ENCODE measurements at places on chromosomes 5 and 9.

DNA sequence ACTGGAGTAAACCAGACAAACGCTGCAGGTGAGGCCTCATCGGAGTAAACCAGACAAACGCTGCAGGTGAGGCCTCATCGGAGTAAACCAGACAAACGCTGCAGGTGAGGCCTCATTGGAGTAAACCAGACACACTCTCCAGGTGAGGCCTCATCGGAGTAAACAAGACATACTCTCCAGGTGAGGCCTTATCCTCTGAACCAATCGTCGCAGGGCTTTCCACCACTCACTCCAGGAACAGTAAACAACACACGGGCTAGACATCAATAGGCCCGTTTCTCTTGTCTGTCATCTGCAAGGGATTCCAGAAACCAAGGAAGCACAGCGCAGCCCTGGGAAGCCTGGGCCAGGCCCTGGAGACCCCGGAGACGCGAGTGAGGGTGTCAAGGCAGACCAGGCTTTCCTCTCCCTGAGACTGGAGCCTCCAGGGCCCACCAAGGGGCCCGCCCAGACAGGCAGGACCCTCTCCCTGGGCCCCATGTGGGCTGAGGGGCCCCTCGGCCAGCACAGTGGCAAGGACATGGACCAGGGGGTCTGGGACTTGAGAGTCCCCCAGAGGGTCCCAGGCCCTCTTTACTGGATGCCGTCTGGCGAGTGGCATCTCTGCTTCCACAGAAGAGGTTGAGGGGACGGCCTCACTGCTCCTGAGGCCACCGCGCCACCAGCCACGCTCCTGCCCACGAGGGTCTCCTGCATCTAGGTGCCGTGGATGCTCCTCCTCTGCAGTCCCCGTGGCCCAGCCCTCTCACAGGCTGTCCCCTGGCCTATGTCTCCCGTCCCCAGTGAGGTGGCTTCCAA lies 26.4 kb upstream of the NSMF start:
- DNase-seq = no peak

- no peak for DNase-seq
Observed at GRCh38 chr9:138006576-138007233, 129.1 kb downstream of the CACNA1B start.

DNA sequence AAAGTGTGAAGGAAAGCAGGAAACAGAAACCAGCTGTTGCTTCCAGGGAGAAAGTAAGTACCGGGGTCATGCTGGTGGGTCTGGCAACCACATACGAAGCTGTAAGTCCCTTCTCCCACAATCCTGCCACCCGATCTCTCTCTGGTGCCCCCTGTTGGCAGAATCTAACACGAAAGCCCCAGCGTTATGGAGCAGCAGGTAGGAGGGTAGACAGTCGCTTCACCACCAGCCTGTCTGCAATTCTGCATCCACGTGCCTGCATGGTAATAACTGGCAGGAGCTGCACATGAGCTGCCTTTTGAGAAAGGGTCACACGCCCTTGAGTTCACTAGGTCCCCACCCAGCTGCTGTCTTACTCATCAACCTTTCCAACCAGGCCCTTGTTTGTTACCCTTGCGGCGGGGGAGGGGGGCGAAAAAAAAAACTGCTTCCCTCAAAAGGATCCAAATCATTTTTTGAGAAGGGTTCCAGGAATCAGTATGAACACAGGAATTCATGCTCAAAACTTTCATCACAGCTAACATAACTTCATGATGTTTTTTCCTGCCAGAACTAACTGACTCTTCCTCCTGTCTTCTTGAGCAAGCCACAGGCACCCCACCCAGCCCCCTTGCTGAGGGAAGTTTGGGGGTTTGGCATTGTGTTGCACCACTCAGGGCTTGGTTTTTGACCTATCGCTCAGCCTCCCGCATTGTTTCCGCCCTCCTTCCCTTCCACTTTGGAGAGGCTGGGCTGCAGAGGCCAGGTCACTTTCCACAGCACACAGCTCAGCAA lies 19.6 kb upstream of the TMEM252 start:
- no peak for DNase-seq

GRCh38 chr5:351921-352245 lies 30.4 kb downstream of the AHRR start:
- DNase-seq = no peak

DNA sequence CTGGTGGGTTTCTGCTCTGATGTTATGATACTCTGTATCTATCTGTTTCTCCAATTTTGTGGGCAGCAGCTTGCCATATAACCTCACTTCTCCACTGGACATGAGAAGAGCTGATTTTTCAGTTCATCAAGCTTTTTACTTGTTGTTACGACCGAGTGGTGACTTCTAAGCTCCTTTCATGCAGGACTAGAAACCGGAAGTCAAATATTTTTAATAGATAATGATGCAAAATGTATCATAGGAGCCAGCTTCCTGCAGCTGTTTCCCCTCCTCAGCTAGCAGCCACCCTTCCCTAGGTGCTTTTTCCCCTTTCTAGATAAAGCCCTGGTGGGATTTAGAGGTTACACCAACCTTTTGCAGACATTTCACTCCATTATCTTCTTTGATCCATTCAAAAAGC lies 17.0 kb upstream of the ADAM19 start:
- no peak for DNase-seq

DNA sequence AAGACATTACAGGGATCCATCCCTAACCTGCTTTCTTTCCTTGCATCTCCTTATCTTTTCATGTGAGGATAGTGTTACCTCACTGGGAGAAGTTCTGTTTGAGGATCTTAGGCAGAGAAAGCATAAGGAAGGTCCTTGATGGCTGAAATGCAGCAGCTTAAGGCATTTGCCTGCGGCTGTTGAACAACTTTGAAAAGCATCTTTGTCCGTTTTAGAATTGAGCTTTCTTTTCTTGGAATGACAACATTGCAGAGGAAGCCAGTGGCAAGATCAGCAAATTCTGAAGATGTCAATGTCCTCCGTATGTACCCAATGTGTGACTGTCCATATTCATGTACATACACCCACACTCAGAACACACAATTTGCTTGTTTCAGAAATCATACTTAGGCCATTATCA lies 436.2 kb downstream of the GABRG2 start:
- no peak for DNase-seq

DNA sequence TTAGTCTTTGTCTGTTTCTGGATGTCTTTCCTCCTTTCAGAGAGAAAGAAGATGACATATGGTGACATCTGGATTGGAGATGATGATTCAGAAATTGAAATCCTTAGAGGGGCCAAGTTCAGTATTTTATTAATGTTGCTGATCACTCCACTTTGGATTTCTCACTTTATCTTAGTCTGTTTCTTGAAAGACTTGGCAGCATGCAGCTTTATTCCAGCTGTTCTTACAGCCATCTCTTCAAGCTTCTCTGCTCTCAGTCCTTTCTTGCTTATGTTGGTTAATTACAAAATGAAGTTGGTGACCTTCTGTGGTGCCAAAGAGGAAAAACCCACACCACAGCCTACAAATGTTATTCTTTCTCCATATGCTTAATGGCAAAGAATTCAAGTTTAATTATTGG lies 62.1 kb downstream of the SNCAIP start:
- no peak for DNase-seq

DNA sequence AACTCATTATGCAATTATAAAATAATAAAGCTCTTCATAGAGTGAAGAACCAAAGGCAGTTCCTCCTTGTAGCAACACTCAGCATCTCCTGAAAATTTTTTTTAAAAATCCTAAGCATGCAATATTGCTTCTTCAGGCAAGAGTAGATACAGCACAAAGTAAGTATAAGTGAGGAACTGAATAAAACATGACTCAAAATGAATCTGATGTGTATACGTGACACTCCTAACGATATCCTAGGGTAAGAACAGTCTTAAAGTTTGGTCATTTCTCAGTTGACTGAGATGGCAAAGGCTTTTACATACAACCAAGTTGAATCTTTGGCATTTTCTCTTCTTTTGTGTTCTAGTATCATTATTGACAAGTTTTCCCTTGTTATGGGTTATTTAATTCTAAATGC lies 41.1 kb upstream of the AOPEP start:
- DNase-seq = no peak

- no peak for DNase-seq
Observed at GRCh38 chr5:57117596-57117995, 56.3 kb upstream of the GPBP1 start.

DNA sequence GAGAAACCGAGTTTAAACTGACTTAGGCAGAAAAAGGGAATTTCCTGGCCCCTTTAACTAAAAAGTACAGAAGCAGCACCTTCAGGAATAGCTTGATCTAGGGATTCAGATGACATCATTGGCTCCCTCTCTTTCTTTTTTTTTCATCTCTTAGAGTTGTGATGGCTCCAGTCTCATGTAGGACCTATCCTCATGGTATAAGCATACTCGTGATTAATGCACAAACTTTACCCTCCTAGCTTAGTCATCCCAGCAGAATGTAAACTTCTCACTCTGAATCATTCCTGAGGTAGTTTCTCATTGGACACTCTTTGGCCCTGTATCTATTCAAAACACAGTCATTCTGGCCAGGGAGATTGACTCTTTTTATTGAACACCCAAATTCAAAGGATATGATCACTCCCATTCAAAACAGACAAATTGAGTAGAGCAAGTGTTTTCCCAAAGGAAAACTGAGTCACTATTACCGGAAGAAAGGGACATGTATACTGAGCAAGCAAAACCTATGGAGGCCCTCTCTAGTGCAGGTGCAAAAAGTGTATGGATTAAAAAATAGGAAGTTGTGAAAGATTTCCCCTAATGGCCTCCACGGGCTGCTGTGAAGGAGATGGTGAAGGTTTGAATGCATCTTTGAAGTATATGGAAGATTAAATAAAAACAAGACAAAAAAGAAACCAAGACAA lies 27.6 kb upstream of the SMIM23 start:
- no peak for DNase-seq

GRCh38 chr9:90974016-90974415 lies 172.4 kb downstream of the SYK start:
- DNase-seq = no peak

DNA sequence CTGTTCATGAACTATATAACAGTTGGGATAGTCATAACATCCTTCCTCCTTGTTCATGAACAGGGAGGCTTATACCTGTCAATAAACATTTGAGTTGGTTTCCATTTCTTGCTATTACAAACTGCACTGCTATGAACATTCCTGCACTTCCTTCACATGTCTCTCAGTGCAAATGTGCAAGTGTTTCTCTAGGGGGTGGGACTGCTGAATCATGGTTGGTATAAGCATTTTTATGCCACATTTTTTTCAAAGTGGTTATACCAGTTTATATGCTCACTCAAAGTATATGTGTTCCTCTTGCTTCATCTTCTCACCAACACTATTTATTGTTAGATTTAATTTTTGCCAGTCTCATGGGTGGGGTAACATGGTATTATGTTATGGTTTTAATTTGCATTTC lies 25.8 kb upstream of the TPD52L3 start:
- DNase-seq = no peak

GRCh38 chr5:10567781-10568321 lies 4.0 kb downstream of the ANKRD33B start:
- no peak for DNase-seq

DNA sequence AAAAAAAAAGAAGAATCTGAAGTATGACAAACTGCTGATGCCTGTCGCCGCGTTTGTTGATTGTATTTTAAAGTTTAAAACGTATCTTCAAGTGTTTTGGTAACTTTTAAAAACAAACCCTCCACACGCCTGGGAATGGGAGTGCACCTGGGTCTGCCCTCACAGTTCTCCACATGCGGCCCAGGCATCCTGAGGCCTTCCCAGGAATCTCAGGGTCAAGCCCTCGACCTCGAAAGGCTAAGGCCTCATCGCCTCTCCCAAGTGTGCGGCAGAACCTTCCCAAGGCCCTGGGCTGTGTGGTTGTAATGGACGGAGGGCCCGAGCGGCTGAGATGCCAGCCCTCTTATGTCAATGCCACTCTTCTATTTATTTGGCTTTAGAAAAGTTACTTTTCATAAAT lies 94.4 kb downstream of the CAMSAP1 start:
- DNase-seq = no peak

DNA sequence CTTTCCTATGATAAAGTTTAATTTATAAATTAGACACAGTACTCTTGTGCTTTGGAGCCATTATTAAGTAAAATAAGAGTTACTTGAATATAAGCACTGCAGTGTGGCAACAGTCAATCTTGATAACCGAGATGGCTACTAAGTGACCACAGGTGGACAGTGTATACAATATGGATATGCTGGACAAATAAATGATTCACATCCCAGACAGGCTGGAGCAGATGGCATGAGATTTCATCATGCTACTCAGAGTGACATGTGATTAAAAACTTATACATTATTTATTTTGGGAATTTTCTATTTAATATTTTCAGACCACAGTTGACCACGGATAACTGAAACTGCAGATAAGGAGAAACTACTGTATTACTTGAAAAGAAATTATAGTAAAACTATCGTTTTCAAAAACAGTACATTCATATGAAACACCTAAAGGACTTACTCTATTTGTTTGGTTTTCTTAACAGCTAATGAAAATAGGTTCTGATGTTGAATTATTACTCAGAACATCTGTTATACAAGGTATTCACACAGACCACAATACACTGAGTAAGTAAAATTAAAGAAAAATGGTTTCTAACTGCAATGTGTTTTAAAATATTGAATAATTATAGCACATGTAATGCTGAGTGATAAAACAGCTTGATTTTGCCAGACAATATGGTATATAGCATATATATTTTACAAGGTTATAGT lies 16.0 kb downstream of the LYRM7 start:
- no peak for DNase-seq

DNA sequence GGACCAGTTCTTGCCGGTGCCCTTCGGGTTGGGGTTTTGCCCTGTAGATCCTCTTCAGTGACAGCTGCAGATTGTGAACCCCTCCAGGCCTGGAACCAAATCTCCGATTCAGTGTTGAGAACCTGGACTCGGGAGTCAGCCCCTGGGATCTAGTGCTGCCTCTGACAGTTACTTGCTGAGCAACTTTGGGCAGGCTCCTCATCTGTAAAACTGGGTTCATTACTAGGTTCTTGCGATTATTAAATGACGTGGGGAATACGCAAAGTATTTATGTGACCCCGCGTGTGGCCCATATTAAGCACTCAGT lies 600 bp downstream of the ERCC6L2 start:
- DNase-seq = no peak

DNA sequence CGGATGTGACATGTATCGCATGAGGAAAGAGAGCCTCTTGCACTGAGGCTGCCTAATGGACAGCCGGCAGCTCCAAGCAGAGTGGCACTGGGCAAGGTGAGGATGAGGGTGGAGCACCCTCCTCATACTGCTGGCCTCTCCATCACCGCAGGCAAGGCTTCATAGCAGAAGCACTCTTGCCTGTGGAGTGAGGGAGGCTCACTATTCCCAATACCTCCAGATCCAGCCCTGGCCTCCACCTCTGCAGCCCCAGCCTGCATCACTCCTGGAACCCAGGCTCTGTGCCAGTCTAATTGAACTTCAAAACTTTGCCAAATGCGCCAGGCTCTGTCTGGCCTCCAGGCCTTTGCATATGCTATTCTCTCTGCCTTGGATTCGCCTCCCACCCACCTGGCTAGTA lies 29.7 kb upstream of the ARAP3 start:
- no peak for DNase-seq

DNA sequence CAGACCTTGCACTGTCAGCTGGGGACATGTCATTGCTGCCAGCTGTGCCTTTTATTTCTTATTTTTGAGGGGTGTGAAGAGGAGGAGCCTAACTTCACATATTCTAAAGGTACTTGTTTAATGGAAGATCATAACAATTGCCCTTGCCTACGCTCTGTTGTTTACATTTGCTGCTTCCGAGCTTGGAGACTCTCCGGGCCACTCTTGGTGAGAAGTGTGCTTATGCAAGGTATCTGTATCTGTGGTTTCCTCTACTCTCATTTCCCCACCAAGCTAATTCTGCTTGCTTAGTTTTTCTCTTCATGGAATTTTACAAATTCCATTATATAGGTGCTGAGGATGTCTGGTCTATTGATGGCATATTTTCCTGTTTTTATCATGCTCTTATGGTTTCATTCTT lies 105.3 kb downstream of the RASGRF2 start:
- no peak for DNase-seq

All from stimulated activated CD8-positive, alpha-beta memory T cell treated with anti-CD3 and anti-CD28 coated beads, Interleukin-4, amount 100 ng/mL, for 1 hour (primary cell).